CD4-positive, CD25-positive, alpha-beta regulatory T cell (primary cell): ENCODE measurements at places on chromosomes 12 and 14. TPM values are rescaled to one million over a fixed set of nuclear protein-coding genes. Genes with fewer than 3 reads are reported as not detected.

Gene CPNE6
- not detected for total RNA-seq

Gene KRT80
- total RNA-seq, result not detected

Gene DDX51
- 41.2 TPM for total RNA-seq

Gene TMEM30B
- 2.1 TPM for total RNA-seq

Gene L3HYPDH
- total RNA-seq, result 20.6 TPM

Gene FGF6
- not detected for total RNA-seq

Gene GRIN2B
- total RNA-seq, result not detected

Gene PROX2
- not detected for total RNA-seq

Gene SERPINA1
- not detected for total RNA-seq

Gene FAM181A
- total RNA-seq, result not detected

Gene FAM222A
- total RNA-seq, result 2.3 TPM

Gene METTL1
- 8.7 TPM for total RNA-seq
